Stimulated activated CD4-positive, alpha-beta T cell treated with anti-CD3 and anti-CD28 coated beads, Interleukin-1b, Interleukin-23, amount 100 ng/mL, for 1 hour (primary cell): ENCODE measurements at places on chromosomes 1 and 21.

GRCh38 chr1:92244376-92244775 is 26.7 kb downstream of the C1orf146 start:
- no peak for DNase-seq

DNA sequence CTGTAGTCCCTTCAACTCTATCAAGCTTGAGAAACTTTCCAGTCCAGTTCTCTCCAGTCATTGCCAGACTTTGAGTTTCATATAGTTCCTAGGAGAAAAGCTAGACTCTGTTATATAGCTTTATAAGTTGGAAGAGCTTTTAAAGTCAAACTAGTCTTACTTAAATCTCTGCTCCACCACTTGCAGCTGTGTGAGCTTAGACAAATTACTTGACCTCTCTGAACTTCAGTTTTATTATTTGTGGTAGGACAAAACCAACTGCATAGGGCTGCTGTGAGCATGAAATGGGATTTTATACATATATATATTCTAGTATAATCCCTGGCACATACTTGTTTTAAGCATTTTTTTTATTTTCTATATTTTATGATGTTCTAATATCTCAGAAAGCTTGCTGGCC is 338.7 kb upstream of the NR5A2 start:
- DNase-seq, result no peak

DNA sequence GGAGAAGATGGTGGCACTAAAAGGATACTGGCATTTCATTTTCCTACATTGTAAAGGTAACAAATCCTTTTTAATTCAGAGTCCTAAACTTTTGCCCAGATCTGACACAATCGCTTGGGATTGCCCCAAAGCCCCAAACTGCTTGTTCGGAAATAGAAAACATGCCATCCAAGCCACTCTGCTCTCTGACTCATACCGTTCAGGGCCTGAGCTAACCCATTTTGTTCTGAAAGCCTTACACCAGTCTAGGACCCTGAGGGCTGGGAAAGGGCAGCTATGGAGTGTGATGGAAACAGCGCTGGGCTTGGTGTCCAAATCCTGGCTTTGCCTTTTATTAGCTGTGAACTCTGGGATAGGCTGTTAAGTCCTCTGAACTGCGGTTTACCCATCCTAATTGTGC is 159.4 kb upstream of the UBE2U start:
- DNase-seq, result no peak

GRCh38 chr1:180026556-180026955 is 71.9 kb downstream of the CEP350 start:
- DNase-seq, result no peak
